ENCODE measurements at places on chromosomes 5 and 9. TPM values are rescaled to one million over a fixed set of nuclear protein-coding genes. Genes with fewer than 3 reads are reported as not detected.

DNA sequence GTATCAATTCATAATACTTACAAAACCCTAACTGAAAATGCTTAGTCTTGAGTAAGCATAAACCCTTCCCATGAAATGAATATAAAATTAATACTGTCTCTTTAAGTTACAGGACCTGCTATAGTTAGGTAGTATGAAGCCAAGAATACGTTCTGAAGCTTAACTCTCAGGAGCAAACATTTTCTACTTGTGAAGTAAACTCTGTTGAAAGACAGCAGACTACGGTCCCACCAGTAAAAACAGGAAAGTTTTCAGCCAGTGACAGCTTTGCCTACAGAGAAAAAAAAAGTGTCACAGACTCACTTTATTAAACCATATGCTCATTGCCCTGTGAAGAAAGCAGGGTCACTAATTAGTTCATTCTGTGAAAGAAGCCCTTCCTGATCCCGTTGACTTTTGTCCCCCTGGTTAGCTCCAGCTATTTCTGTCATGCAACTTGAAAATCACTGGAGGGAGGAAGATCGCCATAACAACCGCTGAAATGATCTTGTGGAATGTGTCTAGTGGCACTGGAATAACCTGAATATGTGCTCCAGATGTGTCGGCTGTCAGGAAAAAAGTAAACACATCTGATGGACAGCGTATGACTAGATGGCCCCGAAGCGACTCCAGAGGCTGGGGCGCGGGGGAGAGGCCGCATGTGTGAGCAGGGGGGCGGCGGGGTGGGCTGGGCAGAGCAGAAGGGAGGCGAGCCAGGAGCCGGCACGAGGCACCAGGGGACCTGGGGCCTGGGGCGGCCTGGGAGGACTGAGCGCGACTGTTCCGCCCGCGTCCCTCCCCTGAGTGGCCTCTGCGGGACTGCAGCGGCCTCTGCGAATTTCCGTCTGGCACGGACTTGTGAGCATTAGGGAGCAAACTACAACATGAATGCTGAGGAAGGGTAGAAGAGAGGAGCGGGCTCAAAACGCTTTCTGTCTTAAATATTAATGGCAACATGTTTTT is 41.9 kb downstream of the BNC2 start:
- ATAC-seq: peak; percentile 60

GRCh38 chr5:539469-540070 is 15.3 kb upstream of the SLC9A3 start:
- no peak for ATAC-seq

GRCh38 chr5:147290261-147290660 is 55.4 kb downstream of the STK32A start:
- no peak for ATAC-seq

GRCh38 chr5:94661086-94661485 is 42.6 kb downstream of the SLF1 start:
- ATAC-seq: no peak

GRCh38 chr9:101366038-101366756 is 18.6 kb downstream of the BAAT start:
- no peak for ATAC-seq

CXCL14 gene
- total RNA-seq: 0.15 TPM

DNA sequence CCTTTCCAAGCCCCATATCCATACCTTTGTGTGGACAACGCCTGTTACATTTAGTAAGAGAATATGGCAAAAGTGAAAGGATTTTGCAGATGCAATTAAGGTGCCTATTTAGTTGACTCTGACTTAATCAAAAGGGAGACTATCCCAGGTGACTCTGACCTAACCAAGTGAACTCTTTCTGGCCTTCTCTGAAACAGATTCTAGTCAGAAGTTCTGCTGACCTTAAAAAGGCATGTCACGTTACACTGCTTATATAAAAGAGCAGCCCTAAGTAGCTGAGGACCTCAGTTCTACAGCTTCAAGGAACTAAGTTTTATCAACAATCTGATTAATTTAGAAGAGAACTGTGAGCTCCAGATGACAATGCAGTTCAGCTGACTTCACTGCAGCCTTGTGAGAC is 5.7 kb upstream of the TICAM2 start:
- no peak for ATAC-seq

DNA sequence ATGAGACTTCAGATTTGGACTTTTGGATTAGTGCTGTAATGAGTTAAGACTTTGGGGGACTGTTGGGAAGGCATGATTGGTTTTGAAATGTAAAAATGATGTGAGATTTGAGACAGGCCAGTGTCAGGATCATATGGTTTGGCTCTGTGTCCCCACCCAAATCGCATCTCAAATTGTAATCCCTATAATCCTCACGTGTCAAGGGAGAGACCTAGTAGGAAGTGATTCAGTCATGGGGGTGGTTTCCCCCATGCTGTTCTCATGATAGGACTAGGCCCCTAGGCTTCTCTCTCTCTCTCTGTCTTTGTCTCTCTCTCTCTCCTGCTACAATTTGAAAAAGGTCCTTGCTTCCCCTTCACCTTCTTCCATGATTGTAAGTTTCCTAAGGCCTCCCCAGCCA is 473.3 kb upstream of the CD180 start:
- ATAC-seq: no peak

DNA sequence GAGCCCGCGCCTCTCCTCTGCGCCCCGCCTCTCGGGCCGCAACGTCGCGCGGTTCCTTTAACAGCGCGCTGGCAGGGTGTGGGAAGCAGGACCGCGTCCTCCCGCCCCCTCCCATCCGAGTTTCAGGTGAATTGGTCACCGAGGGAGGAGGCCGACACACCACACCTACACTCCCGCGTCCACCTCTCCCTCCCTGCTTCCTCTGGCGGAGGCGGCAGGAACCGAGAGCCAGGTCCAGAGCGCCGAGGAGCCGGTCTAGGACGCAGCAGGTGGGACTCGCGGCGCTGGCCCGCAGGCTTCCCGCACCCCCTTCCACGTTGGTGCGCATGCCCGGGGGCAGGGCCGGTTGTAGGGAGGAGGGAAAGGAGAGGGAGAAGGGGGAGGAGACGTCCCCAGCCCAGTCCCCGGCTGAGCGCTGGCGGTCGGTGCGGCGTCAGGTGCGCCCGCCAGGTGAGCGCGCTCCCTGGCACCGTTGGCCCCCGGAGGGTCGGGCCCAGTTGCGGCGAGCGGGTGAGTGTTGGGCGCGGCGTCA is at the start of gene OCLN:
OCLN (plus strand) TSS at position 400 of the 532 bp plus-strand sequence. CDS start 11,455 bp downstream, outside the sequence.
- ATAC-seq: peak; percentile 25

GFI1B gene
- not detected for total RNA-seq

DNA sequence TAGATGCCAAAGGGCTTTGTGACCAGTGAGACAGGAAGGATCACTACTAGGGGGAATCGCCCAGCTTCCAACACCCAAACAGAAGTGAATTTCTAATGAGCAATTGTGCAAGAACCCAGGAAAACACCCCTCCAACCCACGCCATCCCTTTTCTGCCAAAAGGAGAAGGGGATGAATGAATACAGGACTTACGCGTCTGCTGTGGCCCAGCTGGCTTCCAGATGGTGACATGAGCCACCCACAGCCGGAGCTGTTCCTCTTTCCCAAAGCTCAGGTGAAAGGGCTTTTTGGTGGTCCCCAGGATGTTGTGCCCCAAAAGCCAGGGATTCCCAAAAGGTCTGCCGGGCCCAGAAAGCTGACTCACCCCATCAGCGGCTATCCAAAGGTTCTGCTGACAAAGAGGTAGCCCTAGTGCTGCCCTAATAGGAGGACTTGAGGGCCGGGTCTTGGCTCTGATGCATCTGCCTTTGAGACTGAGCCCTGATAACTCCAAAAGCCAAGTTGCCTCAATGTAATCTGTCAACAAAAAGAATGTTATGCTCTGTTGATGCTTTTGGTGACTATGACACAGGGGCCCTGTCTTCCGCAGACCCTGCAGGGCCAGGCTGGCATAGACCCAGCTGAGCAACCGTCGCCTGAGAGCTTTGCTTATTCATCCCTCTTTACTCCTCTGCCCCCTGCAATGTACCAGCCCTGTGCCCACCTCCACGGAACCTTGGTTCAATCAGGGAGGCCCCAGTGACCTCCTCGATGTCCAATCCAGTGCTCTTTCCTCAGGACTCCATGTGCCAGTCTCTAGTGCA is 14.5 kb downstream of the GSN start:
- ATAC-seq: peak; percentile 33

DNA sequence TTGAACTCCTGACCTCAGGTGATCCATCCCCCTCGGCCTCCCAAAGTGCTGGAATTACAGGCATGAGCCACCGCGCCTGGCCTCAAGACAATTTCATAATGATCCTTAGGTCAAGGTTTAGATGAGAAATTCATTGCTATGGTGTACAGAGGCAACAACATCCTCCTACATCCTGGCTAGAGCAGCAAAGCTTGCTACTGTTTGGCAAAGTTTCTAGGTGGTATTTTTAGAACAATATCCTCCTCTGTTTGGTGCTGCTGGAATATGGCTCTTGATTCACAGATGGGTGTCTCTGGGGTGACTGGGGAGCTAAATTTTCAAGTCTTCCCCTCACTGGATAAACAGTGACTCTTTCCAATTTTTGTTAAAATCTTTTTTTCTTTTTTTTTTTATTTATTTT is 30.6 kb downstream of the CRHBP start:
- ATAC-seq: no peak

- no peak for ATAC-seq
Observed at GRCh38 chr5:101080462-101081240, 177.6 kb upstream of the ST8SIA4 start.

MYO10 gene
- total RNA-seq: 6.9 TPM

- no peak for ATAC-seq
Observed at GRCh38 chr9:14236591-14236990, 77.3 kb downstream of the NFIB start.

DNA sequence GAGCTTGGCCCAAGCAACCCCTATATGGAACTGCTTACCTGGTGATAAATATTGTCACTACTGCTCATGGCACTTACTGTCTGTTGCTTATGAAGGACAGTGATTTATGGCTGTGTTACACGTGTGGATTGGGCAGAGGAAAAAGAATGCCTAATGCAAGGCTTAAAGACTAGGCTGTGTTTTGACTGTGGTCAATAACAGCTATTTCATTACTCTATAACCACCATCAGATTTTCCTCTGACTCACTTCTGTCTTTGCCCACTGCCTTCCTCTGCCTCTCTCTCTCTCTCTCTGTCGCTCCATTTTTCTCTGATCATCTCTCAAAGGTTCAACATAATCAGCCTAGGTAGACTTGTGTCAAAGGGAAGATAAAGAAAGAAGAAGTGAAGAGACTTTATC is 96.2 kb downstream of the TLR4 start:
- no peak for ATAC-seq

NOXA1 gene
- 2.4 TPM for total RNA-seq

DNA sequence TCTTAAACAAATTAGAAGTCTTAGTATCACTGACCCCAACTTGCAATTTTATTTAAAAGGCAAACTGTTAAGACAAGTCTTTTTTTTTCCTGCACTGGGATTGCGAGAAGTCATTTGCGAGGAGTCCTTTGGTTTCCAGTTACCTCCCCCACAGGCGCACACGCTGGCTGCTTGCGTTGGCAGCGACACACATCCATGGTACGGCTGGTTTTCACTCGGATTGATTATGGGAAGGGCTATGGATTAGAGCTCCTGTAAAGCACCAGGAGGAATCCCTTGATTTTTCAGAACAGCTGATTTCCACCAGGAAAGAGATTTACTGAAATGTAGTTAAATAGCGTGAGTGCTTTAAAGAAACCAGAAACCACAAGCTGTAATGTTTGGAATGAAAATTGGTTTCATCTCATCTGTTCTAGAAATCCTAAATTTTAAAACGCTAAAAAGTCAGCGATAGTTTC is 737 bp downstream of the SLC1A3 start:
- ATAC-seq: no peak

DNA sequence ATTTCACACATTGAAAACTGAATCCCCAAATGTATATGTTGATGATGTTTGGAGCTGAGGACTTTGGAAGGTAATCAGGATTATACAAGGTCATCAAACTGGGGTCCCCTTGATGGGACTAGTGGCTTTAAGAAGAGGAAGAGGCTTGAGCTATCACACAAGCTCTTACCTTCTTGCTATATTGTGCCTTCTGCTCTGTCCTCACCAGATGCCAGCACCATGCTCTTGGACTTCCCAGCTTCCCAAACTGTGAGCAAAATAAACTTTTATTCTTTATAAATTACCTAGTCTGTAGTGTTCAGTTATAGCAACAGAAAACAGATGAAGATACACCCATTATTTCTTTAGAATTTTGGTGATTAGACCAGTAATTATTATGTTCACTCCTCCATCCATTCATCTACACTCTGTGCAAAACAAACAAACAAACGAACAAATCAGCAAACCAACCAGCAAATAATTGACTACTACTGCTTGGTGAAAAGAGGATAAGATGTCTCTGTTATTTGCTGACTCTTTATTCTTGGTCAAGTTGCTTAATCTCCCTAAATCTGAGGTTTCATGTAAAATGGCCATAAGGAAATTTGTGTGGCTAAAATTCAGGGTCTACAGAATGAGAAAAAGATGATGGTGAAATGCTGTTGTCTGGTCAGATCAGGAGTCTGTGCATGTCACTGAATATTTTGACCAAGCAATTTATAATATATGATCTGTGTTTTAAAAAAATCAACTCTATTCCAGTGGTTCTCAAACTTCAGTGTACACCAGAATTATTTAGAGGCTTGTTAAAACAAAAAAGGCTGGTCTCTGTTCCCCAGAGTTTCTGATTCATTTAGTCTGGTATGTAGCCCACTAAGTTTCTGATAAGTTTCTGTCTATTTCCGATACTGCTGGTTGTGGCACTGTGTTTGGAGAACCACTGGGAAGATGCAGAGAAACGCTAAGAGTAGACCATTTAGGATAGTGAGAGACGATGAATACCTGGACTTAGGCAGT is 854.1 kb downstream of the MAT2B start:
- ATAC-seq: no peak

ORM1 gene
- total RNA-seq: 1.6 TPM

DNA sequence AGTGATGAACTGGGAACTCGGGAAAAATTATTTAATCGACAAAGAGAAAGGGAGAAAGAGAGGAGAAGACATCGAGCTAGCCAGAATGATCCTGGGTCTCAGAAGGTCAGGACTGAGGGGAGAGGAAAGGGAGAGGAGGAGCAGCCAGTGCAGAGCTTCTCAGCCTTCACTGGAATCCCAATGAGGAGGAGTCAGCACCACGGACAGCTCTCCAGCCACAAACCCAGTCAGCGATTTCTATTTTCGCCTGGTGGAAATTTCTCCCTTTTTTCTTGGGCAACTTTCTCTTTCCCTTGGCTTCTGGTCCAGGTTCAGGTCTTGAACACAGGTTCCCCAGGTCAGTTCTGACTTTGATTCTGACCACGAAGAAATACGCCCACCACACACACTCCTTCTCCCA is 1.6 kb upstream of the BRINP1 start:
- ATAC-seq: no peak

DRD1 gene
- total RNA-seq: not detected

TMEM171 gene
- not detected for total RNA-seq

DNA sequence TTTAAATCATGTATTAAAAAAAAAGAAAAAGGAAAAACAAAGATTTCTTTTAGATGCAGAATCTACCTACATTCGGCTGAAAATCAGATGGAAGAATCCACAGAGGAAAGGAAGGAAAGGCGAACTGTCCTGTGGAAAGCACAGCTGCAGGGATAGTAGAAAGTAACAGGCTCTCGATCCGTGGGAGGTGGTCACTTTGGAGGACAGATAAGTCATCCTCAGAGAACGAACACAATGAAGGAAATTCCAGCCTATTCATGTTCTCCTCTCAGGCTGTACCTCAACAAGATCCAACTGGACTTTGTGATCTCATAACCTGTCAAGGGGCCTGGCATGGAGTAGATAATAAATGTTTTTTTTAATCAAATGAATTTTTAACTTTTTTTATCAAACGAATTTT is 72.8 kb downstream of the NR6A1 start:
- ATAC-seq: no peak

GRCh38 chr9:105258225-105258737 is 13.8 kb downstream of the SLC44A1 start:
- no peak for ATAC-seq

All from gastroesophageal sphincter (tissue), 4 donors.